ENCODE measurements at places on chromosomes 2 and 18.

DNA sequence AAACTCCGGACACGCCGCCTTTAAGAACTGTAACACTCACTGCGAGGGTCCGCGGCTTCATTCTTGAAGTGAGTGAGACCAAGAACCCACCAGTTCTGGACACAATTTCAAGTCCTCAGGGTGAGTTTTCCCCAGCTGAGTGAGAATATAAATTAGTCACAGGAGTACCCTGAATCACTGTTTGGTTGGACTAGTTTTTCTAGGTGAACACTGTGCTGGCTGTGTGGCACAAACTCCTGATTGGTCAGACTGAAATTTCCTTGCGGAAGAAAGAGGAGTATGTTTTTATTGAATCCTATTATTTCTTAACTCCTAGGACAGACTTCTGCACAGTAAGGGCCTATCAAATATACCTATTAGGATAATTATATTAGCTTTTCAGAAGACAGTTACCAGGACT is 288.1 kb upstream of the UBE2E3 start:
- DNase-seq: no peak

DNA sequence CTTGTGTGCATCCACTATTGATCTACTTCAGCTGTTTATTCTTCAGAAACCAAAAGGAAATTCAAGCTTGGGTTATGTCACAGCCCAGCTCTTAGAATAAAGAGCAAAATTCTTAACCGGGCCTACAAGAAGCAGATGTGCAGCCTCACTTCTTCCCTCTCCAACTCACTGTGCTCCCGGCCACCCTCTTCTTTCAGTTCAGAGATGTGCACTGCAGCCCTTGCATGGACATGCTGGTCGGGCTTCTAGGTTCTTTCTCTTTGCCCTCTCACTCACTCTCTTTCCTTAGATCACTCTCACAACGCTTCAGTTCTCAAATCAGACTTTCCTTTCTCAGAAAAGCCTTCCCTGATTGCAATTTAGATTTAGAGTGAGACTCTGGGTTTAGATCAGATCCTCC is 104.1 kb downstream of the CHN1 start:
- DNase-seq: no peak

DNA sequence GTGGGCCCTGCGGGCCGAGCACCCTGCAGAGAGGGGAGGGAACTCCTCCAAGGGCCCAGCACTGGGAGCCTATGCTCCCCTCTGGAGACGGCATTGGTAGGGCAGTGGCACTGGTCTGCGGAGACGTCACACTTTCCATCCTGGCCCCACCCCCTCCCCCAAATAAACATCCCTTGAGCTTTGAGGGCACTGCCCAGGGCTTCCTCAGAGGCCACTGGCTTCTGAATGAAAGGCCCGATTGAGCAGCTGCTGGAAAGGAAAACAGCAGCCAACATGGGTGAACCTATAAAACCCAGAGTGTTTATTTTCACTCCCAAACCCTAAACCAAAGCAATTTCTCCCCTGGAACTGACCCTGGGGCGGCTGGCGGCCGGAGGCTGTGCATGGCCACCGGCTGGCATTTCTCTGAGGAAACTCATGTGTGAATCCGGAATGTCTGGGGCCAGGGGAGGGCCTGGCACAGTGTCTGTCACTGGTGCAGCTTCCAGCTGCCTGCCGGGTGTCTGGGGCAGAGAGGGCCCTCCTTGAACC is 138.9 kb downstream of the DYSF start:
- no peak for DNase-seq

DNA sequence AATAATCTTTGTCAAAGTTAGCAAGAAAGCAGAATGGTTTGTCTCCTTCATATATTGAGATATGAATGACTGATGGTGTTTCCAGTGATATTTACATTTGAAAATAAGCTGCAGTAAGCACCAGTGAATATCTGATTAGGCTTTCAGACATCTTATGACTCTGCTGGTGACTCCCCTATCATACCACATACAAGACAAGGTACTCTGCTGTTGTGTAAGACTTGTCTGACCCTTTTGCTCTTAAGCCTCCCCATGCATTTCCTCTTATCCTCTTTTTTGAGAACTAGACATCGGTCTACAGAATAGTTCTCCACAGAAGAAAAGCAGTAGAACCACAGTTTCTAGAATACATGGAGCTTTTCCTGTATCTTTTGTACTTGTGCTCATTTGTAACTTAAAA is 9.3 kb downstream of the POLI start:
- DNase-seq: no peak

DNA sequence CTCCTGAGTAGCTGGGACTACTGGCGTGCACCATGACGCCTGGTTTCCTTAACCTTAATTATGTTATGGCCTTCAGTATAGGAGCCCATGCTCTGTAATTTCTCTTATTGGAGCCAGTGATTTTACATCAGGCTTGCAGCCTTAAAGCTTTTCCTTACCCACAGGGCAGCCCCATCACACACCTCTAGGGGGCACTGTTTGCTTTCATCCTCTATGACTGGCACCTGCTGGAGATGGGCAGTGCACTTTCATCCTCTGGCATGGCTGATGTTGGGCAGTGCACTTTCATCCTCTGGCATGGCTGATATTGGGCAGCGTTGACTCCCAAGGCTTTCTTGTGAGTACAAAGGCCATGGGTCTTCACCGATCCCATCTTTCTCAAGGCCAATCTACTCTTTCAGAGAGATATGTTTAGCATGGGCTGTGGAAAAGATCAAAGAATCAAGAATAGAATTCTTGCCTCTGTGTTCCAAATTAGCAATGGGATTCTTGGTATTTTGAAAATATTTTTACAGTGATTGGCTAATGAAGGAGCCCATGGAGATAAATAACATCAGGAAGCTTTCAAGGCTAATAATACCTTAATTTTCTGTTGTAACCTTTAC is 80.7 kb upstream of the MEX3C start:
- DNase-seq: no peak

- DNase-seq: no peak
Observed at GRCh38 chr2:29715655-29716054, 205.7 kb downstream of the ALK start.

DNA sequence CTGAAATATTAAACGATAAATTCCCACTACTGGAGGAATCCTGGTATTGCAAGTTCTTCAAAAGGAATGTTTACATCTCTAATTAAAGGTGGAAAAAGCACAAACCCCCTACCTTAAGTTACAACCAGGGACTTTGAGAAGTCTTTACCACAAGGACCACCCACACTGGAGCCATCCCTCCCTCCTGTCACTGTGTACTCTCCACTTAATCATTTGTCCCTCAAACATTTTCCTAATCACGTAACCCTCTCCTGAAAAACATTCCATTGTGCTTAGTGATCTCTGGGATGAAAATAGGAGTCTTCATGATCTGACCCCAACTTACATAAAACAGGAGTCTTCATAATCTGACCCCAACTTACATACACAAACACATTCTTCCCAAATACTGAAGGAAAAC is 85.7 kb downstream of the SUCLG1 start:
- DNase-seq: no peak

GRCh38 chr18:45749918-45750689 is 26.1 kb downstream of the SLC14A1 start:
- DNase-seq: no peak

GRCh38 chr2:240499309-240500301 is 58.2 kb downstream of the ANKMY1 start:
- no peak for DNase-seq

GRCh38 chr18:44466997-44467396 is 213.7 kb upstream of the SETBP1 start:
- no peak for DNase-seq

Measured in esophagus squamous epithelium (tissue), 5 donors.